ENCODE measurements at places on chromosomes 11 and 22.

DNA sequence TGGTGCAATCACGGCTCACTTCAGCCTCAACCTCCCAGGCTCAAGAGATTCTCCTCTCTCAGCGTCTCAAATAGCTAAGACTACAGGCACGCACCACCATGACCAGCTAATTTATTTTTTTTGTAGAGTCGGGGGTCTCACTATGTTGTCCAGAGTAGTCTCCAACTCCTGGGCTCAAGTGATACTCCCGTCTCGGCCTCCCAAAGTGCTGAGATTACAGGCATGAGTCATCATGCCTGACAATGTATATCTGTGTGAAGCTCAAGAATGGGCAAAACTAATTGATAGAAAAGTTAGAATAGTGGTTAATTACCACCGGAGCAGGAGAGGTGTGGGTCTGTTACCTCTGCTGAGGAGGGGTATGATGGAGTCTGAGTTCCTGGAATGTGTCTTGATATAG lies 9.1 kb upstream of the SLC43A3 start:
- no peak for DNase-seq

DNA sequence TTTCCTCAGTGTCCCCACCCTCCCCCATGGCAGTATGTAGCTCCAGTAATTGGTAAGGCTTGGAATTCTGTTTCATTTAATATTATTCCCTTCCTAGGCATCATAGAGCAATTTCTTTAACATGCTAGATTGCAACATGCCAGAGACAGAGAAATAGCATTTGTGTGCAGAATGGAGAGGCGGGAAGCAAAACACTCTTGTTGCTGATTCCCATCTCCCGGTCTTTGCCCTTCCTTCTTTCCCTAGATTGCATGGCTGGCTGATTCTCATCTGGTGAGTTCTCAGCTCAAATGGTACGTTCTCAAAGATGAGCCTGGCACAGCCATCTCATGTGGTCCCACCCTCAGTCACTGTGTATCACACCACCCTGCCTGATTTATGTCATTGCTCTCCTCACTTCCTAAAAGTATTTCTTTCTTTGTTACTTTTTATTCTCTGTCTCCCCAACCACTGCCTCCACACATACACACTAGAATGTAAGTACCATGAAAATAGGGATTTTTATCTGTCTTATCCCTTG lies 66.9 kb downstream of the ARFGAP2 start:
- no peak for DNase-seq

- no peak for DNase-seq
Observed at GRCh38 chr11:5043380-5043779, 2.9 kb upstream of the OR52J3 start.

GRCh38 chr11:99818991-99819390 lies 798.2 kb downstream of the CNTN5 start:
- DNase-seq, result no peak

- DNase-seq, result no peak
Observed at GRCh38 chr22:46072110-46072881, 78.0 kb upstream of the PPARA start.

DNA sequence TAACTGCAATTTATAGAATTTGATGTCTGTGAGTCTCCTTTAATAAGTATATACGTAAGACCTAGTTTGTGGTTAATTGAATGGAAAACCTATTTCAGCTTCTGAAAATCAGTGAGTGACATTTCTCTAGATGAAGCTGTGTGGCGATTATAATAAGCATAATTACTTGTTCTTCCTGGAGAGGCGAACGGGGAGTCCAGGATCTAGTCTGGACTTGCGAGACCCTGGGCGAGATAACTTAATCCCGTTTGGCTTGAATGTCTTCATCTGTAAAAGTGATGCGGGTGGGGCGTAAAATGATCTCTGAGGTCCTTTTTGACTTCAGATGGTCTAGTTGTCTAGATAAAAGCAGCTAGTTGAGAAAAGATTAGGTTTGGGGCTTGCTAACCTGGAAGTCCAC lies 1.1 kb downstream of the PRRG4 start:
- DNase-seq, result no peak

- DNase-seq, result no peak
Observed at GRCh38 chr11:114141863-114142580, 82.5 kb downstream of the ZBTB16 start.

GRCh38 chr11:93396316-93396715 lies 65.8 kb downstream of the DEUP1 start:
- no peak for DNase-seq

DNA sequence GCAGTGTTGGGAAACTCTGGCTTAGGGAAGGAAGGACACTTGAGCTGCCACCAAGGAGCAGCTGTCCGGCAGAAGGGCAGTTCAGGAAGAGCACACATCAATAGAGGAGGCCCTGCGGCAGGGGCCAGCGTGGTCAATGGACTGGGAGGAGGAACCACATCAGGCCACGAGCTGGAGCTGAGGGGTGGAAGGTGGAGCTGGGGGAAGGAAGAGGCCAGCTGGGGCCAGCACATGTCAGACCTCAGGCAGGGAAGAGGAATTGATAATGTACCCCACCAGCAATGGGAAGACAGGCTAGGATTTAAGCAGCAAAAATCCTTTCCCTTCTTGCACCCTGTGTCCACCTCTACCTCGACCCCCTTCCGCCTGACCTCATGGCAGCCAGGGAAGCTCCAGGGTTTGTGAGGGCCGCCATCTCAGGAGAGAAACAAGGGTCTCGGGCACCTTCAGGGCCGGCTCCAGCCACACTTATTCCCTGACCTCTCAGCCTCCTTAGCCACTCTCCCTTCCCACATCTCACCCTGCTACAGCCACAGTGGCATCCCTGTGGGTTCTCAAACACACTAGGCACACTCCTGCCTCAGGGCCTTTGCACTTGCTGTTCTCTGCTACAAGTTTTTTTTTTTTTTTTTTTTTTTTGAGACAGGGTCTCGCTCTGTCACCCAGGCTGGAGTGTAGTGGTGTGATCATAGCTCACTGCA lies 157.8 kb upstream of the GRK3 start:
- no peak for DNase-seq

- DNase-seq, result no peak
Observed at GRCh38 chr11:13745165-13745564, 76.7 kb downstream of the FAR1 start.

- DNase-seq, result no peak
Observed at GRCh38 chr11:61833926-61834277, 5.8 kb downstream of the FADS2 start.

DNA sequence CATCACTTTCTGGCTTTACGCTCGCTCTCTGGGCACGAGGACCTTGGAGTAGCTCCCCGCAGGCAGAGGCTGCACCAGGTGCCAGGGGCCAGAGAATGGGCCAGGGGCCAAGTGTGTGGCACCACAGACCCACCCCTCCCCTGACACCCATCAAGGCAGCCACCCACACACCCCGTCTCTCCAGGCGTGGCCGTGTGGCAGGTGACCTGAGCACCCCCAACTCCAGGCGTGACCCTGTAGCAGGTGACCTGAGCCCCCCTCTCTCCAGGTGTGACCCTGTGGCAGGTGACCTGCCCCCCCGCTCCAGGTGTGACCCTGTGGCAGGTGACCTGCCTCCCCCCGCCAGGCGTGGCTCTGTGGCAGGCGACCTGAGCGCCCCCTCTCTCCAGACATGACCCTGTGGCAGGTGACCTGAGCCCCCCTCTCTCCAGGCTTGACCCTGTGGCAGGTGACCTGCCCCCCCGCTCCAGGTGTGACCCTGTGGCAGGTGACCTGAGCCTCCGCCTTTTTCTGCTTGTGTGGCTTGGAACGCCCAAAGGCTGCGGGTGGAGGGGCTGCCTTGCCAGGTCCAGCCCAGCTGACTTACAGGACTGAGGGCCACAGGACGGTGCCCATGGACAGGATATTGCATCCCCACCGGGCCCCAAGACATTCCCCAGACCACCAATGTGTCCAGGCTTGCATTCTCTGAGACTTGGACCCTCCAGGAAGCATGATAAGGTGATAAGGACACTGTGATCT lies 667.2 kb downstream of the BRD1 start:
- DNase-seq, result no peak

DNA sequence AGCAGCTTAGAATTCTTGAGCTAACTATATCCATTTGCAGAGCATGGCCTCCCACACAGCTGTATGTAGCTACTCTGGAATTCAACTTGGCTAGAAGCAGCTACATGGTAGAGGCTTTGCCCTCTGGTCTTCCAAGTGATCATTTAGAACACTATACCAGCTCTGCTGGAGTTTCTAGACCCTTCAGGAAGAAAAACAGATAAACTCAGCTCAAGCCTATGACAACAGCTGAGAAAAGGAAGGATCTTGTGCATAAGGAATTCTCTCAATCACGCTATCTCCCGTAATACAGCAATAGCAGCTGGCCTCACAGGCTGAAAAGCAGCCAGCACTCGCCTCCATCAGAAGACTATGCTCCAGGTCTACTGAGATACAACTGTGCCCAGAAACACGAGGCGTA lies 50.6 kb upstream of the APOA1 start:
- no peak for DNase-seq

- no peak for DNase-seq
Observed at GRCh38 chr11:112525270-112525669, 264.6 kb upstream of the PLET1 start.

DNA sequence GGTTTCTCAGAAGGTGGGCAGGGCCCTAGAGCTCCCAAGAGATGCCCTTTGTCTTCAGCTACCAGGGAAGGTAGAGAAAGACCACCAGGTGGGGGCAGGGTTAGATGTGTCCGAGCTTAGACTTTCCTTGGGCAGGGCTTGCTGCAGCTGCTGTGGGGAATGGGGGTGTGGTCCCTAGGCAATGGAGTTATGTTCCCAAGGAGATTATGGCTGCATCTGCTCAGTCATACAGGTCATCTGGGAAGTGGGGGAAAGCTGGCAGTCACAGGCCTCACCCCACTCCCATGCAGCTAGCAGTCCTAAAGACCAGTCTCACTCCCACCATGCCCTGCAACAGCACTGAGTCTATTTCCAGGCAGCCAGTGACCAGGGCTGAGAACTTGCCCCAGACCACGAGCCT lies 29.5 kb downstream of the MMP27 start:
- no peak for DNase-seq

DNA sequence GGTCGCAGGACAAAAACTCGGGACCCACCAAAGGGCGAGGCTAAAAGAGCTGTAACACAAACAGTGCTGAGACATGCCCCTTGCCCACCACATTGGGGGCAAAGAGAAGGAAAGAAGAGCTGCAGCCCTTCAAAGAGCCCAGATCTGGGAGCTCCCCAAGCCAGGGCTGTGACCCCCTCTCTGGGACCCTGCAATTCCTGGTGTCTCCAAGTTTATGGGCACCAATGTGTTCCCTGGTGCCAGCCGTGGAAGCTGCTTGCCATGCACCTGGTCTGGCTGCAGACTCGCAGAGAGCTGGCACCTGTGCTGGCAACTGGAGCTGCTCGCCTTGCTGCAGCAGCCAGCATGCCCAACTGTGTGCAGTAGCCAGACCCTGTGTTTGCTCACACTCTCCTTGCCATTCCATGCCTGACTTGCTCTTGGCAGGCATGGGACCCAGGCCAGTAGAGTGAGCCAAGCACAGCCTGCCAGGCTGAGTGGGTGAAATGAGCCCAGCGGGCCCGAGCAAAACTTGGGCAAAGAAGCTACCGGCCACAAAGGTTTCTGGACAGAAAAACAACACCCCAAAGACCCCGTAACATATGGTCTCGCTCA lies 16.0 kb downstream of the RRP8 start:
- DNase-seq, result no peak

GRCh38 chr11:95829580-95830259 lies 39.4 kb downstream of the CEP57 start:
- DNase-seq, result no peak

DNA sequence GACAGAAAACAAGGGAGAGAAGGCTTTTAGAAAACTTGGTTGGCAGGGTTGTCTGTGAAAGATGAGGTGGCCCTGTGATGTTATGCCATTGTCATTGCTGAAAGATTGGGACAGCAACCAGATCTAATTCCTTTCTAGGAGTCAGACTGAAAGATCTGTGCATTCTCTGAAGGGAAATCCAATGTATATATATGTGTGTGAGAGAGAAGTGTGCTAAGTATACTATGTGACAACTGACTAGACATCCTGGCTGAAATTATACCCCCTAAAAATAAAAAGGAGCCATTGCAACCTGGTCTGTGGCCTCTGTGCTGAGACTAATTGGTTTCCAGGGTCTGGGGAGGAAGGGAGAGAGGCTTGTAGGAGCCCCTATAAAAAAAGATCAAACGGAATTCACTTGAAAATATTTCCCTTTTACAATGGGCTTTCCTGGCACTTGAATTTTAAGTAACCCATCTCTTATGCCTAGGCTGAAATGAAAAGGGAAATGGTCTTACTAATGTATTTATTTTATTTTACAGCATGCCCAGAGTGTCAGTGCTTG lies 1.2 kb upstream of the MPPED2 start:
- no peak for DNase-seq

GRCh38 chr11:76523786-76524436 lies 79.1 kb downstream of the EMSY start:
- DNase-seq, result no peak

DNA sequence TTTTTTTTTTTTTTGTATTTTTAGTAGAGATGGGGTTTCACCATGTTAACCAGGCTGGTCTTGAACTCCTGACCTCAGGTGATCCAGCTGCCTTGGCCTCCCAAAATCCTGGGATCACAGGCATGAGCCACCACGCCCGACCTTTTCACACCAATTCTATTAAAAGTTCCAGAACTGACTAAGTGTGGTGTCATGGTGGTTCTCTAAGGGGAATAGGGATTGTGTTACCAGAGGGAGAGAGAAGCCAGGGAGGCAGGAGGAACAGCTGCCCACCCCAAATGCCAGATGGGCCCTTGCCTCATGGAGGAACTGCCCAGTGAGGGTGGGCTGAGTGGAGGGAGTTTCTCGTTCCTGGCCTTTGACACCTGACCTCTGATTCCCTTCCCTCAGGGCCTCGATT lies 5.9 kb downstream of the RPS6KA4 start:
- no peak for DNase-seq

- DNase-seq, result no peak
Observed at GRCh38 chr22:46071451-46072109, 78.7 kb upstream of the PPARA start.

- DNase-seq, result no peak
Observed at GRCh38 chr11:66336234-66337102, at the start of gene RIN1. Gene RIN1, minus strand, starts transcription at chr11:66336434. Its CDS starts 32 bp downstream, at chr11:66336402.

All from progenitor cell of endocrine pancreas (in vitro differentiated cells).